ENCODE measurements at places on chromosomes 7 and 10.

- DNase-seq, result no peak
These were observed 485.3 kb upstream of the LRRTM3 start for GRCh38 chr10:66440568-66440967.

DNA sequence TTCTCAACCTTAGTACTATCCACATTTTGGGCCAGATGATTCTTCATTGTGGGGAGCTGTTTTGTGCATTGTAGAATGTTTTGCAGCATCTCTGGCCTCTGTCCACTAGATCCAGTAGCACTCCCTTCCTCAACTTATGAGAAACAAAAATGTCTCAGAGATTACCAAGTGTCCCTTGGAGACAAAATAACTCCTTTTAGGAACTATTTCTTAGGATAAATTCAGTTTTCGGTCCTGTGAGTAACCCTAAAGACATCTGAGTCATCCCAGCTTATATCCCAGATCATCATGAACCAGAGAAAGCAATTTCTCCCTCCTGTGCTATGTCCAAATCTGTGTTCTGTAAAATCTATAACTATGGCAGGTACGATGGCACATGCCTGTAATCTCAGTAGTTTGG, 266.6 kb upstream of the PHYHIPL start:
- DNase-seq, result no peak

- no peak for DNase-seq
These were observed 181.4 kb downstream of the ADK start for GRCh38 chr10:74332398-74332797.

DNA sequence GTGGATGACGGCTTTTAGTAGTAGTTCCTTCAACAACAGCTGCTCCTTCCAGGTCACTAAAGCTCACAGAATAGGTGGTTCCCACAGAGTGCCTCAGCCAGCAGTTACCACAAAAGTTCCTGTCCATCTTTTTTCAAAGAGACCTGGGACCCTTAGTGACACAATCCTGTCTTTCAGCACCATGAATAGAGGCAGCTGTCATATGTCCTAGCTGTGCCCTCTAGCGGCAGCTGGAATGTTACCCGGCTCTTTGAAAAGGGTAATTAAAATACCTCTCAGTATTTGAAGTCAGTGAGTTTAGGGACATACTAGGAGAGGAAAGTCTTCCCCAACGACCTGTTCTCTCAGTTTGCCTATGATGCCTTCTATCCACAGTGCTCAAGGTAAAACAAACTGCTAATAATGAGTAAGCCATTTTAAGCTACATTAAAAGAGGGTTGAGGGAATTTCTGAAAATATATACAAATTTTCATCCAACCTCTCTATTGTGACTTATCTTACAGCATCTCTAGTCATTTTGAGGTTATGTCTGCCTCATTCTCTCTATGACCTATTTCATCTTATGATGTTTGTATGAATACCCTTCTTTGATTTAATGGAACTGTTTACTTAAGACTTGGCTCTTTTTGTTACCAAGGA, 290.8 kb downstream of the NXPH1 start:
- no peak for DNase-seq

GRCh38 chr7:30751696-30752273, at the start of gene INMT:
Gene INMT (plus strand): TSS chr7:30752135. CDS start chr7:30752151, 16 bp downstream.
- DNase-seq, result no peak

DNA sequence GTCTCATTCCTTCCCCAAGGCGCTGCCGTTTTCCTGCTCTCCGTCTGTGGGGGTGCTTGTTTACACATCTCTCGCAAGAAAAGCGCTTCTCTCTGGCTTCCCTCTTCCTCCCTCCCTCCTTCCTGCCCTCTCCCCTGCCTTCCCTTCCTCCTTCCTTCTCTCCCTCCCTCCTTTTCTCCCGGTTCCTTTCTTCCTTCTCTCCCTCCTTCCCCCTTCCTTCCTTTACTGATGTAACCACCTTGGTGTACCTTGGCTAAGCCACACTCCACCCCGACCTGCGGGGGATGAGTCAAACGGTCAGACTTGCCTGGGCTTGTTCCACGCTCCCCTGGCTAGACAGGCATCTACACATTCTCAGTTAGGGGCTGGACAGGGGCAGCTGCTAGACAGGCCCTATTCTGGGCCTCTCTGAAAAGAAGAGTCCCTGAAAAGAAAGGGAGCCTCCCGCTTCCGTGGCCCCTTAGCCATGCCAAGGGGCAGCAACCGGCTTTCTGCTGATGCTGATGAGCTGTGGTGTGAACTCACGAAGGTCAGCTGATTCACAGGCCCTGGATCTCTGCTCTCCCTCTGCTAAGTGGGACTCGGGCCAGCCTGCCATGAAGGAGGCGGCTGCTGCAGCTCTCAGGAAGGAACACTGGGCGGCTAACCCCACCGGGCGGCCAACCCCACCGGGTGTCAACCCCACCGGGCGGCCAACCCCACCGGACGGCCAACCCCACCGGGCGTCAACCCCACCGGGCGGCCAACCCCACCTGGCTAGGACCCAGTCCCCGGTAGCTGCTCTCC, 216.8 kb downstream of the TCERG1L start:
- no peak for DNase-seq

GRCh38 chr10:60114765-60115586, 208.6 kb upstream of the CCDC6 start:
- no peak for DNase-seq

DNA sequence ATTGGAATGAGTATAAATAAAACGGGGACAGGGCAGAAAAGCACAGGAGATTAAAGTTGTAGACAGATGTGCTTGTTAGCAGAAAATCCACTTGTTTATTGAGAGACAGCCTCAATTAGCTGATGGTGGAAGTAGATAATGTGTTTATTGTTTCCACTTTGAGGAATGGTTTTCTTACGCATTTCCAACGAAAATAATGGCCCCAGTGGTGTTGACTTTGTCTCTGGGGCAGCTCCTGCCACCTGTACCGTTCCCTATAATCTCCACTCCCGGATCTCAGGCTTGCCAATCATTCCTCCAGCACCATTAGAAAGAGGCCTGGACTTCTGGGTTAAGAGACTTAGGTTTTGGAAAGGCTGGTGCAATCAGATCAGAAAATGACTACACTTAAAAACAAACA, 638.7 kb downstream of the PARD3 start:
- DNase-seq, result no peak

GRCh38 chr7:5683280-5683670, 98.2 kb downstream of the RNF216 start:
- no peak for DNase-seq

- peak; percentile 78 for DNase-seq
These were observed 26.5 kb downstream of the TNRC18 start for GRCh38 chr7:5396999-5397663.

DNA sequence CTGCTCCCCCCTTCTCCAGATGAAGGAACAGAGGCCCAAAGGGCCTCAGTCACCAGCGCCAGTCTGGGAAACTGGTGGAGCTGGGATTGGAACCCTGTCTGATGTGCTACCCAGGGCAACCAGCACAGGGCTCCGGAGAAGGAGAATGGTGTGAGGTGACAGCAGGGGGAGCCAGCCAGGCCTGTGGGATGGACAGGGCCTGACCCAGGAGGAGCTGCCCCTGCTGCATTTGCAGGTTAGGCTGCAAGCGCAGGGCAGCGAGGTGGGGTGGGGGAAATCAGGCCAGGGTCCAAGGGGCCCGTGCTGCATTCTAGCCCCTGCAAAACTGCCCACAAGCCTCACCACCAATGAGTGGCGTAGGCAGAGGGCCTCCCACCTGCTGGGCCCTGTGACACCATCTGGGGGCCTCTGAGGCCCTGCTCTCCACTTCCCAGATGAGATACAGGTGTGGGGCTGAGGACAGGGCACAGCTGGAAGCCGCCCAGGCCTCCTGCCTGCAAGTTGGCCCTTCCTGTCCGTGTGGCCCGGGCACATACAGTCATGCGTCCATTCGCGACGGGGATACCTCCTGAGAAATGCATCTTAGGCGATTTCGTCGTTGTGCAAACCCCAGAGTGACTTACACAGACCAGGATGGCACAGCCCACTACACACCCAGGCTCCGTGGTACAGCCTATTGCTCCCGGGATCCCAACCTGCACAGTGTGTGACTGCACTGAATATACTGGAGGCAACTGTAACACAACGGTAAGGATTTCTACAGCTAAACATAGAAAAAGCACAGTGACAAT, 45.3 kb downstream of the RASGEF1A start:
- DNase-seq, result peak; percentile 1

DNA sequence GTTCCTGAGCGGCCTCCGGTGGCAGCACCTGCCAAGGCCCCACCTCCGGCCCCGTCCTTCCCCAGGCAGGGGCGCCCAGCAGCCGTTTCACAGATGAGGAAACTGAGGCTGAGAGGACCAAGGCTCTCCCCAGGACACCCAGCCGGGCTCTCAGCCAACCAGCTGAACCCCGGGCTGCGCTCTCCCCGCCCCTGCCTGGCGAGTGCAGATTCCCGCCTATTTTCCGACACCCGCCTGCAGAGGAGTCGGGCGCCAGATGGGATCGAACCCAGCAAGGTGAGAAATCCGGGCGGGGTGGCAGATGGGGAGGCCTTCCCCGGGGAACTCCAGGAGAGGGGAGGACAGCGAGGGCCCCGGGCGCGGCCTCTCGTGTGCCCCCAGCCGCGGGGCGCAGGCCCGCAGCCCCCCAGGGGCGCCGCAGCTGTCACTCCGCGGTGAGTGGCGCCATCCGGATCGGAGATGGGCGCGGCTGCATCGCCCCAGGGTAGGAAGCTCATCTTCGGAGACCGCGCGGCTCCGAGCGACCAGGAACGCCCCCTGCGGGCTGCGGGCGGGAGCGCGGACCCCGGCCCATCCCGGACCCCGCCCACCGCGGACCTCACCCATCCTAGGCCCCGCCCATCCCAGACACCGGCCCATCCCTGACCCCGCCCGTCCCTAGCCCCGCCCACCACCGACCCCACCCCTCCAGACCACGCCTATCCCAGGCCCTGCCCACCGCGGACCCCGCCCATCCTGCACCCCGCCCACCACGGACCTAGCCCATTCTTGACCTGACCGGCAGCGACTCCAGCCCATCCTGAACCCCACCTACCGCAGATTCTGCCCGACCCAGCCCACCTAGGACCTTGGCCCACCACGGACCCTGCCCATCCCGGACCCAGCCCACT, 90.3 kb downstream of the MICALL2 start:
- DNase-seq, result peak; percentile 29

GRCh38 chr10:129689671-129690071, 222.6 kb downstream of the MGMT start:
- DNase-seq, result no peak

DNA sequence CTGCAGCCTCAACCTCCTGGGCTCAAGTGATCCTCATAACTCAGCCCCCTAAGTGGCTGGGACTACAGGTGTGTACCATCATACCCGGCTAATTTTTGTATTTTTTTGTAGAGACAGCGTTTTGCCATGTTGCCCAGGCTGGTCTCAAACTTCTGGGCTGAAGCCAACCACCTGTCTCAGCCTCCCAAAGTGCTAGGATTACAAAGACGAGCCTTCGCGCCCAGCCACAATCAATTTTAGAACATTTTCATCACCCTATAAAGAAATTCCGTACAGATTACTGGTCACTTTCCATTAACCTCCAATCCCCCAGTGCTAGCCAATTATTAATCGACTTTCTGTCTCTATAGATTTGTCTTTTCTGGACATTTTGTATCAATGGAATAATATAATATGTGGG, 32.3 kb upstream of the PALS2 start:
- no peak for DNase-seq

- DNase-seq, result no peak
These were observed 206.6 kb downstream of the TNS3 start for GRCh38 chr7:47375121-47375938.

GRCh38 chr7:9189703-9190102, 756.3 kb downstream of the NXPH1 start:
- no peak for DNase-seq

DNA sequence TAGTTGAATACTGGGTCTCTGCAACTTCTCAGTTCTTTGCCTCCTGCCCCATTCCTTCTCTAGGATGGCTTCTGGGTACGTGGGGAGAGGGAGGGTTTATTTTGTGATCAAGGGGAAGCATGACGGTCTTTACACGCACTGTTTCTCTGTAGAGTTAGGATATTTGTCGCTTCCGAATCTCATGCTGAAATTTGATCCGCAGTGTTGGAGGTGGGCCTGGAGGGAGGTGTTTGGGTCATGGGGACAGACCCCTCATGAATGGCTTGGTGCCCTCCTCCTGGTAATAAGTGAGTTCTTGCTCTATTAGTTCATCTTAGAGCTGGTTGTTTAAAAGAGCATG, 311.2 kb downstream of the GALNT17 start:
- DNase-seq, result no peak

GRCh38 chr10:116237260-116237659, 35.7 kb downstream of the GFRA1 start:
- DNase-seq, result no peak

DNA sequence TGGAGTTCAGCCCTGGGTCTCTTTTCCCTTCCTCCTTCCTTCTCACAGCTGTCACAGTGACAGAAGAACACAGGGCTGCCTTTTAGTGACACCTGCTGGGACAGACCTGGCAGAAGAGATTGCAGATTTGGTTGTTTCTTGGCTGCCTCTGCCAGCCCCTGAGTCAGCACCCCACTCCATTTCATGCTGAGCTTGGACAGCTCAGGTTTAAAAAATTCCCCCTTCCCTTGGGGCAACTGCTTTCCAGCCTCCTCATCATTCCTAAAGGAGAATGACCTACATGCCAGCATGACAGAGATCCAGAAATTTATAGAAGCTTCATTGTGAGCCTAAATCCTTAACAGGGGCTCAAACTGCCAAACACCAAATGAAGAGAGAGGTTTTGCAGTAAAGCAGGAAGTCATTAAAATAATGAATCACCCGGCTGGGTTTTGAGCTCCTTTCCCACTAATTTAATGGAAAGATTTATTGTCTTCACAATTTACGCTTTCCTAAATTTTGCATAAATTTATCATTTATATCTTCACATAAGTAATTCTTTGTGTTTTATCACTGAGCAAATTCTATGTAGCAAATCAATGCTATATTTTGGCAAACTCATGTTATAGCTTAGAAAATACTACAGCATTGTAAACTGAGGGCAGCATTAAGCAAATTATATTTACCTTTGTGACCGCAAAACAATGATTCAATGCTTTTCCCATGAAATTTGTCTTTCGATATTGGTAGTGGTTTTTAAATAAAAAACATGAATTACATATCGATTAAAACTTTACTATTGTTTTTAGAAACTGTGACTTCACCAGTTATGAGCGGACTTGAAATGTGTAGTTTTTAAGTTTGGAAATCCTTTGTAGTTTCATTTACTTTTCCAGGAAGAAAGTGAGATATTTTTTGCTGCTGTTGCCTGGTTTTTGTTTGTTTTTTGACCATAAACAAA, 399.5 kb upstream of the ANKRD30A start:
- no peak for DNase-seq

- no peak for DNase-seq
These were observed 9.0 kb upstream of the ATP6V0E2 start for GRCh38 chr7:149864751-149865150.

DNA sequence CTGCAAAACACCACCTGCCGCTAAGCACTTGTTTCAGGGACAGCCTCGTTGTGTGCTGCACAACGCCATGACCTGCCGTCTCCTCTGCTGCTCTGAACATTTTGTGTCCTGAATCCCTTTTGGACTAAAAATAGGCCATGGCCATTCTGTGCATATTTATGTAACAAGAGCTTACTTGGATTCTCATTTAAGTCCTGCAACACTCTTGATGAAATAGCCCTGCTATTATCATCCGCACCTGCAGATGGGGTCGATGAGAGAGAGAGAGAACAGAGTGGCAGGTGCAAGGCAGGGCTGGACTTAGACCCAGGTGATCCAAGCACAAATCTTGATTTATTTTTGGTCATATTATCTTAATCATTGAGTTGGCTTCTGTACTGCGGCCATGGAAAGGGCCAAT, 121.2 kb upstream of the PRKCQ start:
- DNase-seq, result no peak
